ENCODE measurements at places on chromosomes 7 and 10.

DNA sequence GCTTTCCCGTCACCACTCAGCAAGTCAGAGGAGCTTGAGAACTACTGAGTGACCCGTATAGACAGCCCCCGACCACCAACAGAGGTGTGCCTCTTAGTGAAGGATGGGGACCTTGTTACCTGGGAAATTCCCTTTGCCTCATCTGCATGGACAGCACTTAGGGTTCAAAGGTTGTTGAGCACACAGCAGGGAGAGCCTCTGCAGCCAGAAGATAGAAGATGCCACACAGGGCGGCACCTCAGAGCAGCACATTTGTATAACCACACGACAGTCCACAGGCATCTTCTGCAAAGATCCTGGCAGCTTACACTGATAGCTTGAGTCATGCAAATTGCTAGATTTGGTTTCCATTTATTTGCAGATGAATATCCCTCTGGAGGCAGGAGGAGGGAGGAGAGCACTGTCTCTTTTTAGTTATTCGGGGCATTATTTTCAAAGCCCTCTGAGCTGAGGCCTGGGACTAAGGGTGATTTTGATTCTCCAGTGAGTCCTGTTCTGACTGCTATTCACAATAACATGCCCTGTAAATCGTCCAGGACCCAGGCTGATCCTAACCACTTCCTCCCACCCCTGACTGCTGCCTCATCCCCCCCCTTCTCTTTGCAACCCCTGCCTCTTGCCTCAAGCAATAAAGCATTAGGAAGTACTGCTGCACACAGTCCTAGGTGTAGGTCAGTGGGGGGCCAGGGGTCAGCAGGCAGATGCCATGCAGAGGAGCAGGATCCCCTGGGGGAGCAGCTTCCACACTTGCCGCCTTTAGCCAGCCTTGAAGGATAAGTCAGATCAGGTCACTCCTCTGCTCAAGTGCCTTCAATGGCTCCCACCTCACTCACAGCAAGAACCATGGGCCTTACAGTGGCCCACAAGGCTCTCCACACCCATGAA is 24.6 kb upstream of the INMT start:
- DNase-seq = no peak

- DNase-seq = no peak
These were observed 244.2 kb downstream of the LHFPL3 start for GRCh38 chr7:104572554-104572953.

GRCh38 chr7:51013861-51014511 is 231.3 kb upstream of the GRB10 start:
- DNase-seq = no peak

- DNase-seq = no peak
These were observed 70.9 kb downstream of the DAGLB start for GRCh38 chr7:6376820-6377219.

GRCh38 chr7:14446829-14447228 is 455.7 kb downstream of the DGKB start:
- no peak for DNase-seq

DNA sequence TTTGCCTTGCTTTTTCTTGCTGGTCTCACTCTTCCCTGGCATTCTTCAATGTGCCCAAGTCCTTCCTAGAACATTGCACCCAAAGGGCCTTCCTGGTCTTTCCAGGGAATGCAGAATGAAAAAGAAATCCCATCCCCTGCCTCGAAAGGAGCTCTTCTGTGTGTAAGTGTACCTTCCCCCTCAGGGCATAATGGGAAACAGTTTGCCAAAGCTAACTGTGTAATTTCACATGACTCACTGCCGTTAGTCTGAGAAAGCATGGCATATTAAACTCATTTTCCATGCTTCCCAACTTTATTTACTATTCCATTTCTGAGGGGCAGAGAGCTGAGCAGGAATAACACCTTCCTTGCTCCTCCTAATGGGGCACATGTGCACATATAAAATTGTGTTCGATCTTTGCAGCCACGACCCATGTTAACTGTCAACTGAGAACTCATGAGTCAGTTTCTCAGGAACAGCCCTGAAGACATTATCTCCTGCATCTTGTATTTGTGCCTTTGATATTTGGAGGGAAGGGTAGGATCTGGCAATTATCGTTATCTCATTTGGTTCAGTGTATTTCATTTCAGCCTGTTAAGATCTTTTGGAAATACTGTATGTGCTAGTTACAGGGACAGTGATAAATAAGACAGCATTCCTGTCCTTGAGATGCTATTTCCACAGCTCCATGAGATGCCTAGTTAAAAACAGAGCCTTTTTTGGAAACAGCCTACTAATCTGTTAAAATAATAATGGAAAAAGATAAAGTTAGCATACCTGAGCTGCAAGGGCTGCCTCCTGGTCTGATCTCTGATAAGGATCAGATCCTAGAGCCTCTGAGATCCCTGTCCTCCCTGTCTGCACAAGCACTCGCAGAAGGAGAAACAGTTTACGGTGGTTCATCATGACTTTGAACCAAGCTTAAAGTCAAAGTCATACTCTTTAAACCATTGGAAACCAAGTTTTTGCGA is 42.3 kb downstream of the IKZF1 start:
- no peak for DNase-seq

DNA sequence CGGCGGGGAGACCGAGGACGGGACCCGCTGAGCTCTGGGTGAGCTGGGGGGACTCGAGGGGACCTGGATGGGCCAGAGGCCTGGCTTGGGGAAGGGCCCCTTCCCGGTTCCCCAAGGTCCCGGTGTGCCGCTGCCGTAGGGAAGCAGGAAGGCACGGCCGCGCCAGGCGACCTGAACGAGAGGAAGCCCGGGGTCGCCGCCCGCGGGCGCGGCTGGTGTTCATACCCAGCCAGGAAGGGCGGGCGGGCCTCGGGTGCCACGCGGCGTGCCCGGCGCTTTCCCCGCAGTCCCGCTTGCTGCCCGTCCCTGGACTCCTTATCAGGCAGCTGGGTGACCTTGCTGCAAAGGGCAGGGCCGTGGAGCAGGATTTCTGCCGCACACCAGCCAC is 38.0 kb downstream of the ZNF777 start:
- DNase-seq = no peak

- no peak for DNase-seq
These were observed 24.2 kb upstream of the CHST12 start for GRCh38 chr7:2379161-2379560.

DNA sequence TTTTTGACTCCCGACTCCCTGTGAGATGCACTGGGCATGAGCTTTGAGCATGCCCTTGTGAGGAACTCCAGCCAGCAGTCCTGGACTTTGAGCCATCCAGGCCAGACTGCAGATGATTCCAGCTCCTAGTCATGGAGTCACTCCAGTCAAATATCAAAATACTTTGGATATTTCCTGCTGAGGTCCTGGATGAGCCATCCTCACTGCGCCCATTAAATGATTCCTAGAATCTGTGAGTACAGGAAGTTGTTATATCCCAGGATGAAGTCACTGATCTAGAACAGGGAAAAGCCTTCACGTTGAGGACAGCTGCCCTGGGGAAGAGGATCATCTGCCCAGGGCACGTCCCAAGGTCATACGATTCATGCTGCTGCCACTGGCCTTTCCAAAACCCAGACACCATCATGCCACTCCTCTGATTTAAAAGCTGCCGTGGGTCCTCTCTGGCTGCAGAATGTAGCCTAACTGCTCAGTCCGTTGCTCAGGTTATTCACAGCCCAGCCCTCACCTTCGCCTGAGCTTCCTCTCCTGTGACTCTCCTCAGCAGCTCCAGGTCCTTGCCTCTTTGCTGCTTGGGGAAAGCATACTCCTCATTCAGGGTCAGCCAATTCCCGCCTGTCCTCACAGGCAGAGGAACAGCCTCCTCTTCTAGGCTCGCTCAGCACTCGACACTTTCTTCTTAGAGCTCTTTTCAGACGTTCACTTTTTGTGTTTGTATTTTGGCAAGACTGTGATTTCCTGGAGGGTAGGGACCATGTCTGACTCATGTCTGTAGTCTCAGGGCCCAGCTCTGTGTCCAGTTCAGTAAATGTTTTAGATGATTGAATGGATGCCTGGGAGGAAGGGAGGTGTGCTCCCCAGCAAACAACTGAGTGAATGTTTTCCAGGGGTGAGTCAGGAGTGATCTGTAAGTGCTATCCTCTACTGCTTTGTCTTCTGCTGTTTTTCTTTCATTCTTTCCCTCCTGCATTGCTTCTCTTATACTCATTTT is 157.8 kb downstream of the SNX10 start:
- DNase-seq = no peak

Measured in stimulated activated CD4-positive, alpha-beta T cell treated with anti-CD3 and anti-CD28 coated beads, TNF-alpha, amount 100 ng/mL, for 1 hour (primary cell).